ENCODE measurements at places on chromosomes 11 and 22.
A peak's percentile ranks its signal among the peaks of the same experiment; 100 is the strongest.

- no peak for DNase-seq
These were observed 42.1 kb upstream of the TPBGL start for GRCh38 chr11:75198278-75198973.

DNA sequence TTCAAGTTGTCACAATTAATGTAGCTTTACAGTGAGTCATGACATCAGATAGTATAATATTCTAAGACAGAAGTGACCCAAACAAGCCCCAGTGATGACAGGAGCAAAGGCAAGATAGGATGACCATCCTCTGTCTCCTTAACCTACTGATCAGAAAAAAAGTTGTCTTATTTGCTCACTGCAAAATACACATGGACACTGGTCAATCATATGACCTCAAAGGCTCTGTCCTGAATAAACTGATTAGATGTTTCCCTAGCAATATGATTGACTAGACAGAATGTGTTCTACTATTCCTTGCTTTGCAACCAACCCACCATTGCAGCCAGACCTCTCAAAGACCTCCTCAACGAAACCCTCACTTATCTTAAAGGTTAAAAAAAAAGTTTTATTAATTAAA lies 117.4 kb downstream of the SYN3 start:
- DNase-seq, result no peak

- no peak for DNase-seq
These were observed 16.3 kb upstream of the TMEM41B start for GRCh38 chr11:9330387-9331384.

GRCh38 chr11:131495423-131495822 lies 125.0 kb downstream of the NTM start:
- DNase-seq, result no peak

DNA sequence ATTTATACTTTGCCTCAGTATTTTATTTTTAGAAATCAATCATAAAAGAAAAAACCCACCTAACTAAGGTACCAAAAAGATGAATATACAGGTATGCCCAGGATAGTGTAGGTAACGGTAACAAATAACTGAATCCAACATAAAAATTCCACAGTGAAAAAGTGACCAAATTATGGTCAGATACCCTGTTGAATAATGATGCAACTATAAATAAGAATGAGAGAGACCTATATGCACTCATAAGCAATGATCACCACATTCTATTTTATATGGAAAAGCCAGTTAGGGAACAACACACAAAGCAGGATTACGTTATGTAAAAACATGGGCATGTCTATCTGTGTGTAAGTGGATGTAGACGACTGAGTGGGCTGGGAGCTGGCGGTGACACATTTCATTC lies 7.0 kb upstream of the ZNF74 start:
- DNase-seq, result no peak

- DNase-seq, result peak; percentile 89
These were observed 6.8 kb upstream of the GGA1 start for GRCh38 chr22:37601540-37602442.

DNA sequence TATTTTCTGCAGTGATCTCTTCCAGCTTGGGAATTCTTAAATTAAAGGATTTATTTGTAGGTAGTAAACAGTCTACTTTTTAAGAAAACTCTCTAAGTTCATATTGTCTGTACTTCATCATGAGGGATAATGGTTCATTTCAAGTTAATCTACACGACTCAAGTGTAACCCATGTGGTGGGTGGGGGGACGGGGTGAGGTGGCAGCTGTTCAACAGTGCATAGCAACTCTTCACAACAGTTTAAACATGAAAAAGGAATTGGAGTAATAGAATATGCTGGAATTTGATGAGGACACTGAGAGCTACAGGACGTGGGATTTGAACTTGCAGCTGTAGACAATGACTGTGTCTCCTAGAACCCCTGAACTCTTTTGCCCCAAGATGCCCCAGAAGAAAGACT lies 20.8 kb downstream of the BARX2 start:
- no peak for DNase-seq

- no peak for DNase-seq
These were observed 55.2 kb downstream of the SLC1A2 start for GRCh38 chr11:35363854-35364780.

DNA sequence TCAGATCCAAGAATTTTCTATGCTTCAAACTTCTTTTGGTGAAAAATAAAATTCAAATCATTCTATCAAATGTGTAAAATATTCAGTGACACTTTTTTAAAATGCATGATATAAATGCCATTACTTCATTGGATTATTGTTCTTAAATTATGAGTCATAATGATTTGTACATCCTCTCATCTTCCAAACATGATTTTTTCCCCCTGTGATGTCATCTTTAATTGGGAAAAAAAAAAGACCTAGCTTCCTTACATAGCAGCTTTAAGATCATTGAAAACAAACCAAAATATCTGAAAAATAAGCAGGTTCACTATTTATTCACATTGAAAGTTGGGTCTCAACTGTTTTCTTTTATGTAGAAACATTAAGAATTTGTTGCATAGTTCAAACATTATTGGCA lies 1549.4 kb downstream of the LRRC4C start:
- DNase-seq, result no peak

GRCh38 chr11:88535916-88536547 lies 198.5 kb upstream of the CTSC start:
- DNase-seq, result no peak

- DNase-seq, result no peak
These were observed 48.7 kb upstream of the TNRC6B start for GRCh38 chr22:40128989-40129388.

DNA sequence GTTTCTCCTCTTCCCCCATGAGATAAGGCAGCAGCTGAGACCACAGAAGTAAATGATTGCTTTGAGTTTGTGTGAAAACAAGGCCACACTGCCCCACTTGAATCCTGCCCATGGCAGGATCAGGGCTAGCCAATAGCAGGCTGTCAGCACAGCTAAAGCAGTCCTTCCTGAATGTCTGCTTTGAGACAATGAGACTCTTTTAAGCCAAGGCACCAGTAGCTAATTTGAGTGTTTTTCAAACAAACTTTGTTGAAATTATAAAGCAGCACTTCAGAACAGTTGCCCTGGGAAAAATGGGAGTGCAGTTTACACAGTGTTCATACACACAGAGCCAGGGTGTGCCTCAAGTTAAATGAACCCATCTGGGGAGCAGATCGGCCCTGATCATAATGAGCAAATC lies 103.5 kb upstream of the OR5AK2 start:
- DNase-seq, result peak; percentile 51

- DNase-seq, result no peak
These were observed 49.7 kb downstream of the EXT2 start for GRCh38 chr11:44145011-44145775.

DNA sequence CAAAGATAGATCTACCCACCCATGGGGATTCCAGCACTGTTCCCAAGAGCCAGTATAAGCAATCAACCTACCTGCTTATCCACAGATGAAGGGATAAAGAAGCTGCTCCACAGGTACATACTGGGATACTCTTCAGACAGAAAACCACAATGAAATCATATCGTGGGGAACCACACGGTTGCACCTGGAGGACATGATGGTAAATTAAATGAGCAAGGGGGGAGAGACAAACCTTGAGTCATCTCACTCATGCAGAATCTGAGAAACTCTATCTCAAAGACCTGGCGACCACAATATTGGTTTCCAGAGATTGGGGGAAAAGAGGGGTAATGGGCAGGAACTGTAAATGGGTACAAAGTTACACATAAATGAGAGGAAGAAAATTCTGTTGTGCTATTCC lies 14.5 kb downstream of the RGL4 start:
- DNase-seq, result no peak

DNA sequence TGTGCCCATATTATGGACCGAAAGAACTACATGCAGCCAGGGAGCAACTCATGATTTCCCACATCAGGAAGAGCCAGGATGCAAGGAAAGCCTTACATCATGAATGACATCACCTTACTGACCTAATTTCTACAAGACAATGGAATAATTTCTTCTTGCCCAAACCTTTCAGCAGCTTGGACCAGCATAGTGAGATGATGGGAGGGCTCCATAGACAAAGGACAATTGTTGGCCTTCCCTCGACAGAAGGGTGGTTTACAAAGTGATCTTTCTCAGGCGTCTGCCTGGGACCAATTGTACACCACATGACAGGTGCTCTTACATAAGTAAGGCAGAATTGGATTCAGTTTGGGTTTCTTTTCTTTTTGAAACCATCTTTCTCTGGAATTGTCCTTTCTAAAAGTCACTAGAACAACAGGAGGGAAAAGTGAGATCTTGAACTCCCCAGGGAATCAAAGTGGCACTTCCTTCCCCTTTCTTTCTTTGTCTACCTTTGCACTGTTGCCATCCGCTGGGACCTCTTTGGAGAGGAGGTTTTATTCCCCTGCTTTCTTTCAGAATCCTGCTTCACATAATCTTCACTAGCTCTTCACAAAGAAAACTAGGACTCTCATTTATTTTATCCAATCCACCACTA lies 51.7 kb upstream of the PAK1 start:
- DNase-seq, result no peak

DNA sequence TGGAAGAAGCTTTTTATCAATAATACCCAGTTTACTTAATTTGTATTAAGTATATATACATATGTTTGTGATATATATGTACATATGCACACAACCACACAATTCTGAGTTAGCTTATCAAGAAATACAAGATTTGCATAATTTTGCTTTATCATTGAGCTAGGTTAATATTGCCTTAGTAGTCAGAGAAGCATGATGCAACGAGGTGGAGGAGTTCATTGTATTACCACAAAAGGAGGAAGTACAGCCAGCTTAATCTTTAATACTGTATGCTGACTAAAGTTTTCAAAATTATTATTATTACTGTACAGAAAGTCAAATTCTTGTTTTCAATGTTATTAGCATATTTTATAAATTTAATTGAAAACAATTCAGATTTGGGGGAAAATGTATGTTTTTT lies 278.4 kb upstream of the PDGFD start:
- no peak for DNase-seq

DNA sequence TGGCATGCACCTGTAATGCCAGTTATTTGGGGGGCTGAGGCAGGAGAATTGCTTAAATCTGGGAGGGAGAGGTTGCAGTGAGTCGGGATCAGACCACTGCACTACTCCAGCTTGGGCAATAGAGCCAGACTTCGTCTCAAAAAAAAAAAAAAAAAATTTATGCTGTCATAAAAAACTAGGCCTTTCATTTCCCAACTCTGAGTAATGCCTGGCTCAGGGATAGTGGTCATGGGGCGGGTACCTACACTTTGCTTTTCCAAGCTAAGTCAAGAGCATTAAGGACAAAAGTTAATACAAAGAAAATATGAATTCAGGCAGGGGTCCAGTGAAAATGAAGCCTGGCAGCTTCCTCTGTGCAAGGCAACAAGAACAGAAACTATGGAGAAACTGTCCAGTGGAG lies 16.3 kb downstream of the CPSF7 start:
- DNase-seq, result no peak

- no peak for DNase-seq
These were observed 13.4 kb upstream of the SEPTIN5 start for GRCh38 chr22:19700790-19701419.

DNA sequence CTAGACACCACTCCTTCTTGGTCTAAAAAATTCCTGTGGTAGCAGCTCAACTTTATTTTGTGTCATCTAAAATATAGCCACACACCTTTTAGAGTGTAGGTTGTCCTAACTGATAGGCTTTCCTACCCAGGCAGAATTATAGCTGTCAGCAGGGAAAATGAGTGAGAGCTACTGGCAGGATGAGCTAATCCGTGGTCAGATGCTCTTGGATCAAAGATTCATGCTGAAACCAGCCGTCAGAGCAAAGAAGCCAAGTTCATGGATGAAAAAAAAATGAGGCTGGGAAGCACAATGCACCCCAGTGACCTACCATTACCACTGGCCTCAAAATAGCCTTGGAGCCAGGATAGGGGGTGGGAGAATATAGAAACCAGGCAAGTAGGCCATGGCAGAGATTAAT lies 113.1 kb upstream of the BLID start:
- DNase-seq, result no peak

- peak; percentile 97 for DNase-seq
These were observed 468.0 kb downstream of the OPCML start for GRCh38 chr11:133064152-133064877.

DNA sequence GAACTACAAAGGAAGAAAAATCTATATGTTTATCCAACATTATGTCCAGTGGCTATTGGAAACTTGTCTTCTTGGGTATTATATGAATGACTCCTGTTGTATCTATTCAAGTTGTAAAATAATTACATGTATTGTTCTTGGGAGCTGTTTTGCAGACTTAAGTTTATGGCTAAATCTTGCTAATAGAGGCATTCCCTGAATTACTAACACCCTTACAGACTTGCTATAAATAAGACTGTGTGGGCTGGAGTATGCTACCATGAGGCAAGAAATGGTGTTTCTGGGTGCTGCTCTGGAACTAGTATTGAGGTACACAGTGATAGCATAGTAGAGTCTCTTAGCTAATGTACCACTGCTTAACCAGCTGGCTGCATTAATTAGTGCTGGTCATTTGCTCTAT lies 155.1 kb downstream of the HIPK3 start:
- no peak for DNase-seq

- no peak for DNase-seq
These were observed 11.9 kb downstream of the TMEM121B start for GRCh38 chr22:17109113-17109865.

GRCh38 chr11:84580428-84580827 lies 1046.7 kb downstream of the DLG2 start:
- DNase-seq, result no peak

- no peak for DNase-seq
These were observed 99.9 kb upstream of the TBCEL start for GRCh38 chr11:120923866-120924508.

- DNase-seq, result no peak
These were observed 47.5 kb upstream of the POU2AF1 start for GRCh38 chr11:111426617-111427016.

DNA sequence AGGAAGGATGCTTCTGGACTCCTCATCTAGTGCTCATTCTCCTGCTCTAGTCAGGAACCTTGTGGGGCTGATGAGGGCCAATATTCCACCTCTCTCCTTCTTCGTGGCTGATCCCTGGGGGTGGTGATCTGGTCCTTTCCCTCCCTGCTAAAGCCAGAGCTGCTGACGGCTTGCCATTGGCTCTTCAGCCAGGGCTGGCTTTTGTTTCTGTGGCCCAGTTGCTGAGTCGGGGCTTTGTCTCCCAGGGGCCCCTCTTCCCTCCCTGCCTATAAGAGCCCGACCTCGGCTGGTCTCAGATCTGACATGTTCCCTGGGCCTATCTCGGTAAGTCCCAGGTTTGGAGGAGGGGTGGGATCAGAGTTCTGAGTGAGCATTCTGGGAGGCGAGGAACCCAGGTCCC lies at the start of gene CRYBA4:
CRYBA4 (plus strand) TSS at position 301 of the 400 bp plus-strand sequence. CDS start 634 bp downstream, outside the sequence.
- no peak for DNase-seq

DNA sequence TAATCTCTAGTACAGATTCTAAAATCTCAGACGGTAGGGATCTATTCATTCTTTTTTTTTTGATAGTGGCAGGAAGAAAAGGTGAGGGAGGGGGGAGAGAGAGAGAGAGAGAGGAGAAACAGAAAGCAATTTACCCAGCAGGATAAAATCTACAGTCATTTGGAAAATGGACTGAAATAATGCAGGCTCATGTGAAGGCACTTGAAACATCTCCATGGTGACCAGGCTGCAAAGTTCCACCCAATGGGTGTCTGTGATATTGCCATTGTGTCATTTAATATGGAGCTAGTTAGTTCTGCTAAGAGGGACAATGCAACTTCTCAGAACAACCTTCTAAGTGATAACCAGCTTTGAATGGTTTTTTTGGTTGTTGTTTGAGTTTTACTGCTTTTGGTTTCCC lies 165.2 kb upstream of the RAG2 start:
- DNase-seq, result no peak

- peak; percentile 94 for DNase-seq
These were observed 29.7 kb downstream of the AP2A2 start for GRCh38 chr11:955154-956063.

- no peak for DNase-seq
These were observed 29.0 kb downstream of the NECTIN1 start for GRCh38 chr11:119700030-119700429.

GRCh38 chr11:17132654-17133053 lies 55.2 kb upstream of the RPS13 start:
- no peak for DNase-seq
